ENCODE measurements at places on chromosomes 16 and 17. TPM values are rescaled to one million over a fixed set of nuclear protein-coding genes. Genes with fewer than 3 reads are reported as not detected.

- DNase-seq = no peak
These were observed 99.8 kb upstream of the CDH5 start for GRCh38 chr16:66266436-66267291.

The KCNH6 gene
- not detected for total RNA-seq

DNA sequence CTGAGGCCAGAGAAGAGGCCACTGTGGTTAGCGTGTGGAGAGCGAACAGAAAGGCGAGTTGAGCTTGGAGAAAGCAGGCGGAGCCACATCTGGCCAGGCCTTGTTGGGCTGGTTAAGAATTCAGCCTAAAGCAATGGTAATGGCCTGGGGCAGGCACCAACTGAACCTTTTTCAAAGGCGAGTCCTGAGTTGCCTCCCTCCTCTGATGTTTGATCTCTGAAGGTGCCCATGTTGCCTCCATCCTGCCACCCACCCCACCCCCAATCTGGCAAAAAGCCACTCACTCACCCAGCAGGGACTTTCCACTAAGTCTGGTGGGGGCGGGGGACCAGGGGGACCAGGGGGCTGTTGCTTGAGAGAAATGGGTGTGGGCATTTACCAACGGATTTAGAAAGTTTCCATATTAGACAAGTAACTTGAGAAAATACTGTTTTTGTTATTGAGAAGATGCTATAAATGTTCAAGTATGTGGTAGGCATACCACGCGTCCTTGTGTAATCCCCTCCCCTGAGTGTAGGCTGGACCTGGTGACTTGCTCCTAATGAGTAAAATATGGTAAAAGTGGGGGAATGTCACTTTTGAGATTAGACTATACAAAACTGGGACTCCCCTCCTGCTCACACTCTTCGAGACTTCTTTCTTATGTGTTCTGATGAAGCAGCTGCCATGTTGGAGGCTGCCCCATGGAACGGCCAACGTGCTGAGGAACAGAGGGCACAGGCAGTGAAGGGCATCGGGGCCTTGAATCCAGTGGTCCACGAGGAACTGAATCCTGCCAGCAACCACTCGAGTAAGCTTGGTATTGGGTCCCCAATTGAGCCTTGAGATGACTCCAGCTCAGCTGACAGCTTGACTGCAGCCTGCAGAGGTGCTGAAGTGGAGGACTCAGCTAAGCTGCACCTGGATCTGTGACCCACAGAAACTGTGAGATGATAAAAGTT lies 29.9 kb upstream of the TNS4 start:
- no peak for DNase-seq

The ATP6V0A1 gene
- 127 TPM for total RNA-seq

Measured in K562 (cell line).